ENCODE measurements at places on chromosomes 12 and 14.

- no peak for DNase-seq
Observed at GRCh38 chr12:93319523-93320050, 58.1 kb upstream of the NUDT4 start.

DNA sequence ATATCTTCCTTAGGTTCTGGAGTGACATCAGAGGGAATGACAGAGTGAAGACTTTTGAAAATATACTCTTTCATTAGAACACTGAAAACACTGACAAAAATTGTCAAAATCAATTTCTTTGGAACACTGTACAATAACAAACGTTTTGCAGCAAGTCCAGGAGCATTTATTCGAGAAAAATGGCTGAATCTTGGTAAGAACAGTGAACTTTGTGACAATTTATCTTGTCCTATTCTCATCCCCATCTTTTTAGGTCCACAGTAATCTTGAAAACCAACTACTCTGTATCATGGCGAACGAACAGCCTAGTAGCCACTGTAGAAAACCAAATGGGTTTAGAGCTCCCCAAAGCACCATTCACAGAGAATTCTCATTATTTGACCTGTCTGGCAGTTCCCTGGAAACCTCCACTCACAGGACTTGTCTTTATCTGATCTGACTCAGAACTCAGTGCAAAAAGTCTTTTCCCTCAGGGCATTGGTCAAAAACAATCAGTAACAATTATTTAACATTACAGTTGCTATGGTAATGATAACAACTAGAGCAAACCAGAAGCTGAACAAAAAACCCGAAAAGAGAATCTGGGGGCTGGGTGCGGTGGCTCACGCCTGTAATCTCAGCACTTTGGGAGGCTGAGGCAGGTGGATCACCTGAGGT lies 20.3 kb upstream of the PPP2R5E start:
- DNase-seq, result no peak

GRCh38 chr12:58731096-58731495 lies 189.2 kb downstream of the LRIG3 start:
- DNase-seq, result no peak

DNA sequence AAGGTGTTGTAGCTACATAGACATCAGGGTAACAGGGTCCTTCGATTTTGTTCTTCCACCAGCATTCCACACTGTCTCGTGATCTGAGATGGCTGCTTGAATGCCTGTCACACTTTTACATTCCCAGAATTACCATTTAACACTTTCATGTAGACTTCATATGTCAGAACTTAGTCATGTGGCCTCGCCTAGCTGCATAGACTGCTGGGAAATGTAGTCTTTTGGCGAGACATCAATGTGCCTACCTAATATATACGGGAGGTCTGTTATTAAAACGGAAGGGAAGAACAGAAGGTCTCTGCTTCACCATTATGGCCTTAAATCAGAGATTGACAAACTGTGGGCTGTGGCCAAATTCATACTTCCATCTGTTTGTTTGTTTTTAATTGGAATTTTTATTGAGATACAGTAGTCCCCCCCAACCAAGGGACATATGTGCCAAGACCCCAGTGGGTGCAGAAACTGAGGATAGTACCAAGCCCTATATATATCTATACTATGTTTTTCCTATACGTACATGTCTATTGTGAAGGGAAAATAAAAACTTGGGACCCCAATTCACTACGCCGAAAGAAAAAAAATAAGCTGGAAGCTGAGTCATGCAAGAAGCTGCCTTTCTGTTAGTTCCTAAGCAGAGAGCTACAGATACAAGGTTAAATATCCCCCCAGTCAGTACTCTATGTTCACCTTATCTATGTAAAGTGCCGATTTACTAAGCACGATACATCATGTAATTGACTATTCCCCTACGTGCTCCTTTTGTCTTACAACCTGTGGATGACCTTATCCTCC lies 11.3 kb upstream of the HRK start:
- DNase-seq, result no peak

GRCh38 chr12:96658075-96658474 lies 168.7 kb downstream of the CFAP54 start:
- DNase-seq, result no peak

DNA sequence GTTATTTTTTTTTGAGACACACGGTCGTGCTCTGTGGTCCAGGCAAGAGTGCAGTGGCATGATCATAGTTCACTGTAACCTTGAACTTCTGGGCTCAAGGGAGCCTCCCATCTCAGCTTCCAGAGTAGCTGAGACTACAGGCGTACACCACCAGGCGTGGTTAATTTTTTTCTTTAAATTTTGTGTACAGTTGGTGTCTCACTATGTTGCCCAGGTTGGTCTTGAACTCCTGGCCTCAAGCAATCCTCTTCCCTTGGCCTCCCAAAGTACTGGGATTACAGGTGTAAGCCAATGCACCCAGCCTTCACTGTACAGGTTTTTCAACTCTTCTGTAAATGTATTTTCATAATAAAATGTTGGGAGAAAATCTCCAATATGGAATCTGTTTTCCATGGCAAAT lies 5.7 kb upstream of the KLC1 start:
- no peak for DNase-seq

- no peak for DNase-seq
Observed at GRCh38 chr14:104019806-104020205, 65.7 kb upstream of the ASPG start.

DNA sequence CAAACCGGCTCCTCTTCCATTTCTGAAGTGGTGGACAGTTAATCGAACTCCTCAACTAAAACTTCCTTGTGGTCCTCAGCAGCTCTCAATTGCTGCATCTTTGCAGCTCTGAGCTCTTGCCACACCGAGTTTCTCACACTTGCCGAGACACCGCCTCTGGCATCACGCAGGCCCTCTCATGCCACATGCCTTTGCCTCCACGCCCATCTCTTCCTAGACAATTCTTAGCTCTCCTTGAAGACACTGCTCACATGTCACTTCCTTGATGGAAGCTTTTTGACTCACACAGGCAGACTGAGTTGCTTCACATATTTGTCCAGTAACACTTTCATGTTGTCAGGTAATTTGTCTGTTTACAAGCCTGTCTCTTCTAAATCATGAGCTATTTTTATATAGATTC lies 29.2 kb downstream of the KCNA1 start:
- DNase-seq, result no peak

DNA sequence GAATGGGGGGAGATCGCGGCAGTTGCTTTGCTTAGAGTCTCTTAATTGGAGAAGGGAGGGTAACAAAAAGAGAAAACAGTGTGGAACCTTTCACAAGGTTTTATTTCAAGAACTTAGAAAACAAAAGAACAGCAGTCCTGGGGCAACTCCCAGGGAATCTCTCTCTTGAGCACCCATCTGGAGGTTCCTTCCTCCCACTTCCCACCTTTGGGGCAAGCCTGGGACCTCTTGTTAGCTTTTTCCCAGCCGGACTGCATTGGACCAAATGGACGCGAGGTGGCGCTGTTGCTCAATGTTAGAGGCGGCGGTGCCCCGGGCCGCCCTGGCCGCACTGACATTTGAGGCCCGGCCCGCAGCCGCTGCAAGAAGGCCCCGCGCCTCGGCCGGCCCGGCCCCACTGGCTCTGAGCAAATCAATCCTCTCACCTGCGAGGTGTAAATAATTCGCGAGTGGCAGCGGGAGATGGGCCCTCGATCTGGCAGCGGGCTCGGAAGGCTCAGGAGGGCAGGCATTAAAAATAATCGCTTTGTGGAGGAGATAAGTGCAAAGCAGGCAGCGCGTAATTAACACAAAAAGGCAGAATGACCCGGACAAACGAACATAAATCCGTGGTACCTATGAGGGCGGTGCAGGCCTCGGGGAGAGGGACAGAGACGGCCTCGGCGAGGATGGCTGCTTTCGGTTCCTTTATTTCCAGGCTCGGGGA lies 2.8 kb upstream of the HOXC8 start:
- DNase-seq, result peak; percentile 96

GRCh38 chr14:91751719-91752118 lies 19.8 kb upstream of the CATSPERB start:
- DNase-seq, result no peak

GRCh38 chr12:50745861-50746260 lies 18.0 kb upstream of the ATF1 start:
- DNase-seq, result peak; percentile 11

- DNase-seq, result no peak
Observed at GRCh38 chr12:124110372-124110883, 137.4 kb downstream of the ZNF664 start.
